ENCODE measurements at places on chromosomes 1 and 21.

- DNase-seq = no peak
These were observed 37.6 kb downstream of the FAAH start for GRCh38 chr1:46431695-46432094.

GRCh38 chr1:222106377-222106776 is 364.5 kb upstream of the DUSP10 start:
- no peak for DNase-seq

- DNase-seq = no peak
These were observed 249.2 kb upstream of the PKN2 start for GRCh38 chr1:88434836-88435235.

DNA sequence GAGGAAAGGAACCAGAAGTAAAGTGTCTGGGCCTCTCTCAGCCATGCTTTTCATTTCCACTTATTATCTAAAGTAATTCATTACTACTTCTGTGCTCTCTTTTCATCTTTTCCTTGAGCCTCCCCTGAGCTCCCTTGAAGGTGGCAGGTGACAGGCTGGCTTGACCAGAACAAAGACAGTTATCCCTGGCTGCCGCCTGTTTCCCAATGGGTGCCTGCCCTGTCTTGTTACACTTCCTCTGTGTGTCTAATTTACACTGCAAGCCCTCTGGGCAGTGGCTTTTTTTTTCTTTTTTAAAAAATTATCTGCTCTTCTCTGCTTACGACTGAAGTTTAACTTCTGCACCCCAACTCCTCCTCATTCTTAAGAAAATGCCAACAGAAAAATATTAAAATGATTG is 113.4 kb downstream of the NGF start:
- no peak for DNase-seq

DNA sequence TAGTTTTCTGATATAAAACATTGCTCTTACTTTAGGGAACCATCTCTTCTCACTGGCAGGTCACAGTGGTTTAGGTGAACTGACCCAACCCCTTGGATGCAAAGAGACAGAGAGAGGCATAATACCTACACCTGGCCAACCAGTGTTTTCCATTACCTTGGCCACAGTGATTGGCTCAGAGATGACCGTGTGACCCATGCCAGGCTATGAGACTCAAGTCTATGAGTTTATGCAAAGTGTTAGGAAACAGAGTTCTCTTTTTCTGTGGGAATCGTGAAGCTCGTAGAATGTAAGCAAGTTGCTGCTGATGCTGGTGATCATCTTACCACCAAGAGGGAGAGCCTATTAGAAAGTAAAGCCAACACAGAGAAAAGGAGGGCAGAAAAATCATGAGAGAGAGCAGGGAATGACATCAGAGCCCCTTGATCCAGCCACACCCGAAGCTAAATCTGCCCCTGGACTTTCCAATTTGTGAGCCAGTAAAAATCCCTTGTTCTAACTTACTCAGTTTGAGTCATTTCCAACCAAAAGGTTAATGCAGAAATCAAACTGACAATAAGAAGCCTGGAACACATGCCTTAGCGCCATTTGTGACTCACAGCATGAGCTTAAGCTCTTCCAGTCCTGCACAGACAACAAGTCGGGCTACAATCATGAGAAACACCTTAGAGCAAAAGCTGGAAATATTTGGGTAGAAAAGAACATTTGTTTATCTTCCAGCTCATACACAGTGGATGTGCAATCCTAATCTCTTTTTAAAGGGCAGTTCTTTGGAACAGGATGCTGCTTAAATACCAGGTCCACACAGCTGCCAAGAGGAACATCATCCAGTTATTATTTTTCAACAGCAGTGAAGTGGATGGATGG is 81.3 kb upstream of the KAZN start:
- DNase-seq = no peak

GRCh38 chr1:178168536-178168935 is 74.6 kb downstream of the RASAL2 start:
- DNase-seq = no peak

- DNase-seq = no peak
These were observed 39.6 kb downstream of the MAP10 start for GRCh38 chr1:232844791-232845190.

GRCh38 chr1:102529446-102529845 is 532.7 kb upstream of the OLFM3 start:
- DNase-seq = no peak

DNA sequence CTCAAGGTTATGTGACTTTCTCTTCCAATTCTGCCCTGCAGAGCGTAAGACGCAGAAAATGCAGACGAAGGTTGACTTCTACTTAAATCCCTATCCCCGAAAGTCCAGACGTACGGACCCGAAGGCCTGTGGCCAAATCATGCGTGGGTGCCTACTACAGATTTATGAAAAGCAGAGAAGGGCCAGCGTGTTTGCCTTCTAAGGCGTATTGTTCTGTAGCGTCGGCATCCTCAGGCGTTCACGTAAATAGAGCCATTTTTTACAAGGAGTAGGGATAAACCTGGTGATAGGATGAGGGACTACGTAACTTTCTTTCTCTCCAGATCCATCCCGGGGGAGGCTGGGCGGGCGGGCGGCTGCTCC is 222 bp upstream of the GIPC2 start:
- DNase-seq = no peak

GRCh38 chr1:17531343-17531681 is 8.2 kb upstream of the ARHGEF10L start:
- no peak for DNase-seq

GRCh38 chr1:20182415-20182814 is 3.5 kb upstream of the UBXN10 start:
- DNase-seq = no peak

GRCh38 chr1:46131093-46131492 is 1.3 kb downstream of the PIK3R3 start:
- DNase-seq = no peak

DNA sequence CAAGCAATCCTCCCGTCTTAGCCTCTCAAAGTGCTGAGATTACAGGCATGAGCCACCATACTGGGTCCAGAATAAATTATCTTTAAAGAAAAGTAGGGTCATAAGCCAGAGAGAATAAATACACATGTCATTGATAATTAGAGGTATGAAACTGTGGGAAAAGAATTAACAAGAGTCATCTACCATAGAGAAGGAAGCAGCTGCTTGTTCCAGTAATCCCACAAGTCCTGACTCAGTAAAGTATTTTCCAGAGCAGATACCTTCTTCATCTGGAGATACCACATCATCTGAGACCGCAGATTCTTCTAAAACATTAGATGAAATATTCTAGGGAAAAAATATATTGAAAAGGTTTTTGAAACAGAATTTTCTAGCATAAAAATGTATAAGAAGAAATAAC is 55.7 kb downstream of the USP1 start:
- no peak for DNase-seq

GRCh38 chr21:45505416-45506021 is 36.7 kb downstream of the SLC19A1 start:
- no peak for DNase-seq

- DNase-seq = no peak
These were observed 16.8 kb downstream of the DHX9 start for GRCh38 chr1:182855911-182856310.

DNA sequence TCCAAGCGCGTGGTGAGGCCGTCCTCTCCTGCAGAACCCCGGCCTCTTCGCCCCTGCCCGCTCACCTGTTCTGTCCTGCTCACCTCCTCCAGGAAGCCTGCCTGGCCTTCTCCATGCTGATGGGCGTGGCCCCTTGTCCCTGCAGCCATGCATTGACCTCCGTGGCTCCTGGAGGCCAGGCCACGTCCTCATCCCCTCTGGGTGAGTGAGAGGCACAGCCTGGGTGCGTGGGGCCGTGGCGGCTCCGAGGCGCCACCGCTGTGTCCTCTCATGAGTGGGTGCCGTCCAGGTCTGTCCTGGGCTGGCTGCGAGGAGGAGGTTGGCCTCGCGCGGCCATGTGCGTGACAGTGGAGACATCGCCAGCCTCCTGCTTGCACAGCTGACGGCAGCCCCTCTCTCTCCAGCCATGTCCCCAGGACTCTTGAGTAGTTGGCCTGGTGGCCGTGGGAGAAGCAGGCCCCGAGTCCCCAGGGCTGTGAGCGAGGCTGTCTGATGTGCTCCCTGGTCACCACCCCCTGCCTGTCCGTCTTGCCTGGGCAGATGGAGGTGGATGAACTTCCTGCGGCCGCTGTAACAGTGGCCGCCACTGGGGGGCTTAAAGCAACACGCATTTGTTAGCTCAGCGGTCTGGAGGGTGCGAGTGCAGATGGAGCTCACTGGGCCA is 58.1 kb downstream of the PRKCZ start:
- no peak for DNase-seq

GRCh38 chr1:27539901-27540861 is 50.2 kb upstream of the WASF2 start:
- no peak for DNase-seq

DNA sequence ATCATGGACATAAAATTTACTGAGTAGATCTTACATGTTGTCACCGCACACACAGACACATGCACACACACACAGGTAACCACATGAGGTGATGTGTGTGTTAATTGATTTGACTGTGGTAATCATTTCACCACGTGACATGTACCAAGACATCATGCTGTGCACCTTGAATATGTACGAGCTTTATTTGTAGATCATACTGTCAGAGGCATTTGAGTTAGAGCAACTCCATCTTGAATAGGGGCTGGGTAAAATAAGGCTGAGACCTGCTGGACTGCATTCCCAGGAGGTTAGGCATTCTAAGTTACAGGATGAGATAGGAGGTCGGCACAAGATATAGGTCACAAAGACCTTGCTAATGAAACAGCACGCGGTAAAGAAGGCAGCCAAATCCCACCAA is 31.7 kb upstream of the TRIM17 start:
- no peak for DNase-seq

DNA sequence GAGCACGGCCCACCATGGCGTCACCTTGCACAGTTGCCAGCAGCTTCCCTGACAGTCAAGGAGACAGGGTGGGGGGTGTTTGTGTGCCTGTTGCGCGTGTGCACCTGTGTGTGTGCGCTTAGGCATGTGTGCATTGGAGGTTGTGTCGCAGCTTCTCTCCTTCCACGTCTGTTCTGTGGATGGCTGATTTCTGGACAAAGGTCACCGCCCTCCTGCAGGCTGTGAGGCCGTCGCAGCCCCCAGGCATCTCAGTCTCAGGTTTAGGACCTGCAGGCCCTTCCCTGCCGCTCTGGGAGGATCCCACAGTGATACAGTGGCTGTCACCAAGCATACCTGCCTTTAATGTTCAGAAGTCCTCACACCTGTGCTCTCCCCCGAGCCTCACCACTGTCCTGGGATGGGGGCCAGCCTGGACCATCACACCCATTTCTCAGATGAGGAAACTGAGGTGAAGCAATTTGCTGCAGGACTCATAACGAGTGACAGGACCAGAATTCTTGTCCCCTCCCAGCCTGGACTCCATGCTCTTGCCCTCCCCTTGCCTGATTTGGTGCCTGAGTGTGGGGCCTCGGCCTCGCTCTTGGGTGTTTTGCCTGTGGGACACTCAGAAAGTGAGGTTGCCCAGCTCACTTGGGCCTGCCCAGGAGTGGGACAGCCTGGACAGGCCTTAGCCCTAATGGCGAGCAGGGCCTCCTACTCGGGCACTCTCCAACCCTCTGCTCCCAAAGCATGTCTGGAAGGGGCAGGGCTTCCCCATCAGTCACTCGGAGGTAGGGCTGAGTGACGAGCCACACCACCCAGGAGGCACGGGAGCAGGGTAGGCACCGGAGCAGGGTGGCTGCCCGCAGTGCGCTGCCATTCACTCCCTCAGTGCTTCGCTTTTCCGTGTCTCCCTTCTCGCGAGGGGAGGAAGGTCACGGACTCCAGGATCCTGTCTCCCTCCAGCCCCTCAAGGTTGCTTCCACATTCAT is 22.6 kb downstream of the COQ8A start:
- no peak for DNase-seq

DNA sequence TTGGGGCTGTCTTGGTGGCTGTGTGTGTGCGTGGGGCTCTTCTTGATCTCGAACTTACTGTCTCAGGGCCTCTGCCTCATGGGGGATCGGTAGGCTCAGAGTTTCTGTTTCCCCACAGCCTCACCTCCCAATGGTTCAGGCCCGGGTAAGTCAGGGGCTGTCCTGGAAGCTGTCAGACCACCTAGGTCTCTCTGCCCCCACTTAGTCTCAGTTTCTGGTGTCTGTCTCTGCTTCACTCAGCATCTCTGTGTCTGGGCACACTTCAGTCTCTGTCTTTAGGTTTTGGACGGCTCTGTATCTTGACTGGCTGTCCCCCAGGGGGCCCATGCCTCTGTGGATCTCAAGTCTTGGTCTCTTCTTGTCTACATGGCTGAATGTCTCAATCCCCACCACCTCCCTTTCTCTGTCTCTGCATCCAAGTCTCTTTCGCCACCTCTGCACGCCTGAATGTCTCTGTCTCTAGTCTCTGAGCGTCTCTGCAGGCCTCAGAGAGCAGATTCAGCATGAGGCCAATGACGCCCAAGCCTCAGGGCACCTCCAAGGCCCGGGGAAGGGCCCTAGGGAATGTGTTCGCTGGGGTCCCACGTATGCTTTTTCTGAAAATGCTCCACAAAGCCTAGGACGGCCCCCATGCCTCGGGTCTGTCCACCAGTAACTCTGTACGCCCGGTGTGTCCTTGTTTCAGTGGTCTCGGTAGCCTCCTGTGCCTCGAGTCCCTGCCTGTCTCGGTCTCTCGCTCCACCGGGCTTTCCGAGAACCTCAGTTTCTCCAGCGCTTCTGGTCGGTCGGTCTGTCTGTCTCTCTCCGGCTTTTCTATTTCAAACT is 818 bp downstream of the FHL3 start:
- no peak for DNase-seq

- peak; percentile 51 for DNase-seq
These were observed 45.8 kb downstream of the BCAR3 start for GRCh38 chr1:93635614-93636543.

Measured in NCI-H446 treated with DMSO at 0.1 percent for 48 hours (cell line).